ENCODE measurements at places on chromosomes 12 and 14. TPM values are rescaled to one million over a fixed set of nuclear protein-coding genes. Genes with fewer than 3 reads are reported as not detected.

DNA sequence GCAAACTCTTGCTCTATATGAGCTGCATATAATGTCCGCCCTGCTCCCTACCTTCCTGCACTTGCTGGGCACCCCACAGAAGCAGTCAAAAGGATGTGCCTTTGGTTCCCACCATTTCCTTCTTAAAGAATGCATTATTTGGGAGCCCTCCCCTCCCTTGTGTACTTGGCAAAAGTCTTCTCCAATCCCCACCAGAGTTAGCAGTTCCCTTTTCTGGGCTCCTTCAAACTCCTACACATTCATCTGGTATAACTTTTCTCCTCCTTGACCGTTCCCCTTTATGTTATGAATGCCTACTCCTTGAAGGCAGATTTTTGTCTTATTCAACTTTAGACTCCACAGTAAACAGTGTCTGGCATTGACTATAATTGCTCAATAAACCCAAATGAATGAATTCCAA, 27.8 kb downstream of the AREL1 start:
- H3K4me1 ChIP-seq = no peaks in the 10 kb centered on the region
- DNase-seq = no peak
- H3K36me3 ChIP-seq = peaks cover 32% of the 10 kb centered on the region
- no peak overlapping the region for H3K27ac ChIP-seq
- H3K27me3 ChIP-seq = no peaks in the 10 kb centered on the region
- H3K4me3 ChIP-seq = no peak overlapping the region

DNA sequence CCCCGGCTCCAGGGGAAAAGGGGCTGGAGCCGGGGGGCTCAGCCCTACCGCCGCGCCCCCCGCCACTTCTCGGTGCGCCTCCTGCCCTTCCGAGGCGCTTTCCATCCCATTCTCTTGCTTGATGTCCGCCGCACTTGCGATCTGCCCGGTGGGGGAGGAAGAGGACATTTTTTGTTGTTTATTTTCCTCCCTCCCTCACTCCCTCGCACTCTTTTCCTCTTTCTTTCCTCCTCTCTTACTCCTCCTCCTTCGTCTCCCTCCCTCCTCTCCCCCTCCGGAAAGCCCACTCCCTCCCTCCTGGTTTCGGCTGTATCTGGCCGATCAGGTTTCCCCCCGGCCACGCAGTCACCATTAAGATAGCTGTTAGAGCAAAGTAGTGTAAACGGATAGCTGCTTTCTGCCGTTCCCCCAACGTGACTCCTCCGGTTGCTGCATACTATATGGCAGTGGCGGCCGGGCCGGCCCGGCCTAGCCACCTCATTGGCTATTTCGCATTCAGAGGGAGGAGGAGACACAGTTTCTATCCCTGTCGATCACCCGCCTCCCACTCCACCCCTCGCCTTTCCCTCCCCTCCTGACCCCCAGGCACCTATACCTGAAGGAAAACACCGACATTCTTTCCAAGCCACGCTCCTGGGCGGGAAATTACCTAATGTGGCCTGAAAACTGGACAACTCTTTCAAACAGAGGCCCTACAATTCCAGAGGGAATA, at the start of gene SIX4:
SIX4 (minus strand) TSS at position 445 of the 712 bp plus-strand sequence; CDS start at position 168, 277 bp downstream.
- H3K27ac ChIP-seq = peak within 1 kb of the TSS; percentile 80
- peak; percentile 93 for DNase-seq
- no peaks in the 10 kb centered on the region for H3K27me3 ChIP-seq

GRCh38 chr12:63318933-63319332, 167.9 kb upstream of the AVPR1A start:
- no peak for DNase-seq
- no peak overlapping the region for H3K27ac ChIP-seq
- H3K4me3 ChIP-seq = no peak overlapping the region
- H3K36me3 ChIP-seq = no peaks in the 10 kb centered on the region

DNA sequence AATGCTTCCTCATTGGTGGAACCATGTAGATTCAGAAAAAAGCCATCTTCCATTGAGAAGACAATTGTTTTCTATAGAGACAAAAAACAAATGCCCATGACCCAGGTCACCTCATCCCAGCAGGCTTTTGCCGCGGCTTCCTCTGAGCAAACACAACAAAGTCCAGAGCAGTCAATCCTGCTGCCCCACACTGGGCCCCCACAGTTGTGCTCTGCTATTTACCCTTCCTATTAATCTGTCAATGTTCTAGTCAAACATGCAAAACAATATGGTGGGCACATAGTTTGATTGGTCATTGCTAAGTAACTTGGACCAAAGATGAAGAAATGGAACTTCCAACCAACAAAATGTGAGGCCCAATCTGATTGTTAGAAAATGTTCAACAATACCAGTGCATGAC, 20.7 kb downstream of the C12orf42 start:
- no peak overlapping the region for H3K27ac ChIP-seq
- no peaks in the 10 kb centered on the region for H3K36me3 ChIP-seq
- no peak overlapping the region for H3K4me3 ChIP-seq
- H3K27me3 ChIP-seq = no peaks in the 10 kb centered on the region
- H3K4me1 ChIP-seq = no peaks in the 10 kb centered on the region
- DNase-seq = no peak

HOXC13 gene
- total RNA-seq = not detected

CATSPERB gene
- total RNA-seq = 0.11 TPM

Data from GM23248 (cell line).